ENCODE measurements at places on chromosomes 1 and 21.

DNA sequence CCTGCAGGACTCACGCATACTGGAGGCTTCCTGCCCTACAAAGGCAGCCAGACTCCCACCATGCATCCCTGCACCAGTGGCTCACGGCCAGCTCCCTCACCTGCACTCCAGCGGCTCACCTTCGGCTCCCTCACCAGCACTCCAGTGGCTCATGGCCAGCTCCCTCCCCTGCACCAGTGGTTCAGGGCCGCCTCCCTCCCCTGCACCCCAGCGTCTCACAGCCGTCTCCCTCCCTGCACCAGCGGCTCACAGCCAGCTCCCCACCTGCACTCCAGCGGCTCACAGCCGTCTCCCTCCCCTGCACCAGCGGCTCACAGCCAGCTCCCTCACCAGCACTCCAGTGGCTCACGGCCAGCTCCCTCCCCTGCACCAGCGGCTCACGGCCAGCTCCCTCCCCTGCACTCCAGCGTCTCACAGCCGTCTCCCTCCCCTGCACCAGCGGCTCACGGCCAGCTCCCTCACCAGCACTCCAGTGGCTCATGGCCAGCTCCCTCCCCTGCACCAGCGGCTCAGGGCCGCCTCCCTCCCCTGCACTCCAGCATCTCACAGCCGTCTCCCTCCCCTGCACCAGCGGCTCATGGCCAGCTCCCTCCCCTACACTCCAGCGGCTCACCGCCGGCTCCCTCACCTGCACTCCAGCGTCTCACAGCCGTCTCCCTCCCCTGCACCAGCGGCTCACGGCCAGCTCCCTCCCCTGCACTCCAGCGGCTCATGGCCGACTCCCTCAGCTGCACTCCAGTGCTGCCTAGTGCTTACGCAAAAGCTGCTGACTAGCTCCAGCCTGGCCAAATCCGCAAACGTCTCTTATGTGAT, 324.5 kb downstream of the NPHP4 start:
- peak; percentile 65 for DNase-seq

DNA sequence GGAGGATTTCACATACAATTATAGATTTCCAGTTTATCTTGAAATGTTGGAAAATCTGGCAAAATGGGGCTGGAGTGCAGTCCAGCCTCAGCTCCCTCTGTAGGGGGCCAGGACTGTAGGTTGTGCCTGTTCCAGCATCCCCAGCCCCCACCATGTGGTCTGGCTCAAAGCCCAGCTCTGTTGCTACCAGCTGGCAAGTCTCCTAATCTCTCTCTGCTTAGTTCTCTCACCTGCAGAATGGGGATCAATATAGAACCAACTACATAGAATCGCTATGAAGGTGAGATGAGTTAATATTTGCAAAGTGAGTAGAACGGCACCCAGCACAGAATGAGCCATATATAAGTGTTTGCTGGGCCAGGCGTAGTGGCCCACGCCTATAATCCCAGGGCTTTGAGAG, 50.0 kb upstream of the TARDBP start:
- no peak for DNase-seq

- DNase-seq: no peak
Observed at GRCh38 chr1:176517484-176517883, 54.5 kb downstream of the PAPPA2 start.

- no peak for DNase-seq
Observed at GRCh38 chr1:152244576-152245273, 20.7 kb upstream of the HRNR start.

DNA sequence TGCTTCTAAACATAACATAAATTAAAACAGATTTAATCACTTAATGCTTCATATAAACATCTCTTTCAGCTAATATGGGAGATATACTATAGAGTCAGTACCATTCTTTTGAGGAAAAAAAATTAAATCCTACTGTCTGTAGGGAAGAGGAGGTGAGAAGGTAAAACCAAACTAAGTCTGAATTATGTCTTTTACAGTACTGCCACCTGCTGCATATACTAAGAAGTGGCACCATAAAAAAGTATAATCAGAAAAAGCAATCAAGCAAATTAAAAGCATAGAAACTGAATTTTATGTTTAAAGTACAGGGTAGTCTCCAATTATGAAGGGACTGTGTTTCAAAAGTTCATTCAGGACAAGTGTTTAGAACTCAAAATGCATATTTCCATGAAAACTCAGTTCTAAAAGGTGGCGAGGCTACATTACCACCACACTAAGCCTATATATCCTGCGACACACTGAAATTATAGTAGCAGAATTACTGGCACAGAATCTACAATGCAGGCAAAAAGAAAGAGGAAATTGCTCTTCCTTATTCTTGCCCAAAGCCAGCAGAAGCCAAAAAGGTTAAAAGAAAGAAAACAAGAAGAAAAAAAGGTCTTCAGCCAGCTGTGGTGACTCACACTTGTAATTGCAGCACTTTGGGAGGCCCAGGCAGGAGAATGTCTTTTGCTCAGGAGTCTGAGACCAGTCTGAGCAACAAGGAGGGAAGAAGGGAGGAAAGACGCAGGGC, 9.0 kb downstream of the NSL1 start:
- no peak for DNase-seq

DNA sequence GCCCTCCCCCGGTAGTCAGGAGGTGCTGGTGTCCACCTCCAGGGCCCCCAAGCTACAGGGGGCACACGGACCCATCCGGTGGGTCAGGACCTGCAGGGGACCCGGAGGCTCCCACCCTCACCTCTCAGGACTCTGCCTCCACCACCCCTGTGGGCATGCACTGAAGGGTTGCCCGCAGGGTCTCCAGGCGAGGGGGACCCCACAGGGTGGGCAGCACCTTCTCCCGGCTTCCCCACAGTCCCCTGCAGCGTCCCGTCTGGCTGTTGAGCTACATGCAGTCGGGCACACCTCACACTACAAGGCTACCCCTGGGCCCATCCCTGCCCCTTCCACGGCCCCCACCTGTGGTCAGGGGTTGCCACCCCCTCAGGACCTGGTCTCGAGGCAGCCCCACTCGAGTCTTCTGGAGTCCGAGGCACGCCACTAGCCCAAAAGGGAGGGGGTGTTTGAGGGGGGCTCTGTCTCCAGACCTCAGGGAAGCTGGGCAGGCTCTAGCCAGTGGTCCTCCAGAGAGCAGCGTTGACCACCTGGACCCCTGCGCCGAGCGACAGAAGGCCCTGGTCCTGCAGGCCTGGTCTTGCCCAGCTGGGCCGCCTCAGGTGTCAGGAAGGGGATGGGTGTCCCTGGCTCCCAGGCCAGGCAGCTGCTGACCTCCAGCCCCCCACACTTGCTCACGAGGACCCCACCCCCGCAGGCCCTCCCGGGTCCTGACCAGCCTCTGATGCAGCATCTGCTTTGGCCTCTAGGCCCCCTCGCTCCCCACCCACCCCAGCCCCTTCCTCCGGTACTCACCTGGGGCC, 9.6 kb downstream of the PARS2 start:
- DNase-seq: no peak

GRCh38 chr1:22652881-22653316, at the start of gene C1QB:
Gene C1QB, plus strand, starts transcription at chr1:22653236. Its CDS starts 6,227 bp downstream, at chr1:22659463.
- peak; percentile 87 for DNase-seq

- DNase-seq: no peak
Observed at GRCh38 chr21:42424914-42425541, 21.3 kb downstream of the UBASH3A start.

DNA sequence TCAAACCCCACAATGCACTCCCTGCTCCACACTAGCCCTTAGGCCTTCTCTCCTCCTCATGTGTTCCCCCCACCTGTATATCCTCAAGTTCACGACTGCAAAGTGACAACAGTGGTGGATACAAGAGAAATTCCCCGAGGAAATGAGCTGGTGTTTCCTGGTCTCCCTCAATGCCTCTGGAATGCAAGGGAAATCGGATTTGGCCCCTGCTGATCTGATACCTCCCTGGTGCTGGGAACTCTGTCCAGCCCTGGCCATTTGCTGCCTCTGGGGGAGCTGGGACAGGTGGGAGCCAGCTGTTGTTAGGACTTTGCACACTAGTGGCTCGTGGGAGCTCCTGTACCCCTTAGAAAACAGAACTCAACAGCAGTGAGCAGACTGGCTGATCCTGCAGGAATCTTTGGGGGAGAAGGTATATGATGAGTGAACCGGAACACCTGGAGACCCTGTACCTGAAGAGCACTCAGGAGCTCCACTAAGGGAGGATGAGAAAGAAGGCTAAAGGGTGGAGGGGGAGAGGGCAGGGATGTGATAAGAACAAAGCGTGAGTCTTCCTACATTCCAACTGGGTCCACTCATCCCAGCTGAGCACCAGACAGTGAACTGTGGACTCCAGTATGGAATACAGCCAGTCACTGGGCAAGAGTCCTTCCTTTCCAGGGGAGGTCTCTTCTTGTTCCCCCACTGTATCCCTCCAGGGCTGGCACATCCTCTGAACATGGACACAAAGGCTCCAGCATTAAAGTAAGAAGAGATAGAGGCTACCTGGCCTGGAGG, 69.3 kb downstream of the PLXNA2 start:
- no peak for DNase-seq

DNA sequence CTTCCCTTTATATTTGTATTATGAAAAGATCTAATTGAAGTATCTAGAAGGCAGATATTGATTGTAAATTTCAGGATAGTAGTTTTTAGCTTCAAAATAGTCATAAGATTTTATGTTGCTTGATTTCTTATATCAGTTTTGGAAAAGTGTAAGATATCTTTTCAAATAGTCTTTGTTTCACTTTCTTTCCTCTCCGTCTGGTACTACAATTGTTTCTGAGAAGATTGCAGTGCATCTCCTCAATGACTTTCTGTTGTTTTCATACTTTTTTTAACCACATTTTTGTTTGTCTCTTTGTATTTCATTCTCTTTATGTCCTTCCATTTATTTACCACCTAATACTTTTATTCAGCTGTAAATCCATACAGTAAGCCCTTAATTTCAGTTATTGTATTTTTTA, 964.6 kb upstream of the B3GALT2 start:
- no peak for DNase-seq

DNA sequence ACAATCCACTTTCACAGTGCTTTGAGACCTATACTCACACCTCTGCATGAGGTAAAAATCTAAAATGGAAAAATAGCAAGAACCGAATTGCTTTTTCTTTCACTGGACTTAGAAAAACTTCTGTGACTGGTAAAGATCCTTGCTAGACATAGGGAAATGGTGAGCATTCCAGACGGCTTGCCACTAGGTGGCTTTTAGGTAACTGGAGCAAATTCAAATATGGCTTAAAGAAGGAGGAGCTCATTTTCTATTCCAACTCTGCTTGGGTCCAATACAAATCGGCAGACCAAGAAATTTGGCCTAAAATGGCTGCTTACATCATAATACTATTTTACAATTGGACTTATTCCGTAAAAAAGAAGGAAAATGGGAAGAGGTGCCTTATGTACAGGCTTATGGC, 977.9 kb downstream of the ADGRL2 start:
- no peak for DNase-seq

- DNase-seq: no peak
Observed at GRCh38 chr1:89971600-89971999, 23.3 kb upstream of the ZNF326 start.

- DNase-seq: peak; percentile 74
Observed at GRCh38 chr1:161725908-161726472, 4.6 kb downstream of the FCRLB start.

DNA sequence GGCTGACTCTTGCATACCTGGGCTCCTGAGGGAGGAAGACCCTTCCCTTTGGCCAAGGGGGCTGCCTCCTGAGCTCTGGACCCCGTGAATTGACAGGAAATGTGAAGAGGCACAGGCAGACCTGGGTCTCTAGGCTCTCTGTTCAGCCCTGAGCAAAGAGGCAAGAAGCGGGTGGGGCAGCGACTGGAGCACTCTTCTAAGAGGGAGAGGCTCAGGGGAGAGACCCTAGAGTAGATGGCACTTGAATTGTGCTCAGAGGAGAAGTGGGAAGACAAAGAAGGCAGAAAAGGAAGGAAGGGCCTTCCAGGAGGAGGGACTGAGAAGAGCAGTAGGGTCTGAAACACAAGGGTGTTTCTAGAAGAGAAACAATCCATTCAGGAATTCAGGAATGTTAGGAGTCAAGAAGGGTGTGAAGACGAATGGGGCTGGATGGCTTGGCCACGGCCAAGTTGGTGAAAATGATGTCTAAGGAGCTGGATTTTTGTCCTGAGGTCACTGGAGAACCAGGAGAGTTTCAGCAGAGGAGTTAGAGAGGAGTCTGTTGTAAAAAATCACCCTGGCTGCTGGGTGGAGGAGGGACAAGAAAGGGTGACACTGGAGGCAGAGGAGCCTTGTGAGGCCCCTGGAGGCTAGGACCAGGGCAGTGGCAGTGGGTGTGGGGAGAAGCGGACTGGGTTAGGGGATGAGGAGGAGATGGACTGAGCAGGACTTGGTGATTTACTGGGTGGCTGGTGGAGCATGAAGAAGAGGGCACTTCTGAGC, 5.3 kb downstream of the TIE1 start:
- peak; percentile 22 for DNase-seq

DNA sequence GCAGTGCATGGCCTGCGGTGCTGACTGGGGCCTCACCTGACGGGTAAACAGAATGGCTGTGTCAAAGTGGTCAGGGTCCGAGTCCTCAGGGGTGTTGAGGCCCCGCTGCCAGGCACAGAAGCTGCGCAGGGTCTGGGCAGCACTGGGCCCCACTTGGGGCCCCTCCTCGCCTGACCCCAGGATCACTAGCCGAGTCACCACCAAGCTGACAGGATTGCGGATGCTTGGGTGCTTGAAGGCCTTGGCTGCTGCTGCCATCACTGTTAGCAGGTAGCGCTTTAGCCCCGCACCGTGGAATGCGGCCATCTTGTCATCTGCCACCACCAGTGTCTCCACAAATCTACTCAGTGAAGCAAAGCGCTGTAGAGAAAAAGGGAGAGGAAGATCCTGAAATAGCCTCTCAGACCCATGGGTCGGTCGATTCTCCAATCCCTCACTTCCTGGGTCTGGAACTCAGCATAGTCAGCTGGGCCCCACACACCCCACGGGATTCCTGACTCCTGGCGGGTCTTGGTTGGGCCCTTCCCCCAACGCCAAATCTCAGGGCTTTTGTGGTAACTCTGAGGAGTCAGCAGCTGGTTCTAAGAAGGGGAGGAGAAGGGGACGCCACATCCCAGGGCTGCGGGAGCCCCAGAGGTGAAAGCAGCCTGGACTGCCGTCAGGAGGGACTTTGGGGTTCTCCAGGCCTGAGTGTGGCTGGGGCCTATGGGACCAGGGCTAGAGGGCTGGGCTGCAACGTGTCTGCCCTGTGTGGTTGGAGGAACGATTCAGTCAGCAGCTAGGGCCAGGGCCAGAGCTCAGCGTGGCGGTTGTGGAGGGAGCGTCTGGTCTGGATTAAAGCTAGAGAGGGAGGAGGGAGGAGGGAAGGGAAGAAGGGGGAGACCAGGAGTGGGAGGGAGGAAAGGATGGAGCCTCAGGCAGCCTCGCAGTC, 2.1 kb downstream of the ADAMTS4 start:
- DNase-seq: peak; percentile 72

GRCh38 chr21:42028766-42029425, 18.7 kb upstream of the ZBTB21 start:
- no peak for DNase-seq

DNA sequence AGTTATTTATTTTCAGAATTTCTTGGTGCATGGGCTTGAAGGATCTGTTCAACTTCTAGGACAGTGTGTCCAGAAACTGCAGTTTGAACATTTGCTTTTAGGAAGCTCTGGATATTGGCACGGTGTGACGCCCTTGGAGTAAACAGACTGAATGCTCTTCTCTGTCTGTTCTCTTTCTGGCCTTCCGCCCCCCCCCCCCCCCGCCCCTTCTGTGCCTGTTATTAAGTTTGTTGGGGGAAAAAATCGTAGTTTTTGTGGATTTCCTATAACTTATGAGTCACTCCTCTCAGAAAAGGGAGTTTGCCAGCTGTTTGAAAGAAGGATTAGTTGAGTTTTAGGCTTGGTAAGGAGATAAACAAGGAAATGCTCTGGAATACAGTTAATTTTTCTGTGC, 1.2 kb downstream of the KCTD3 start:
- DNase-seq: no peak

GRCh38 chr1:196734006-196734405, 40.6 kb upstream of the CFHR3 start:
- DNase-seq: no peak

All from aorta (tissue), 5 donors.